ENCODE measurements at places on chromosomes 1 and 21. TPM values are rescaled to one million over a fixed set of nuclear protein-coding genes. Genes with fewer than 3 reads are reported as not detected.

Gene MTR
- 29.9 TPM for total RNA-seq

Gene SLC45A3
- total RNA-seq: 8.8 TPM

Gene RAB25
- not detected for total RNA-seq

Gene PCBP3
- not detected for total RNA-seq

Gene CAPN2
- total RNA-seq: 275 TPM

Gene FH
- 99.5 TPM for total RNA-seq

Gene TMEM222
- 24.7 TPM for total RNA-seq

Gene CFHR3
- total RNA-seq: not detected

Gene RNF207
- 5.2 TPM for total RNA-seq

Gene SPOCD1
- 19.8 TPM for total RNA-seq

Gene KCNK1
- 7.5 TPM for total RNA-seq

Gene RCSD1
- total RNA-seq: 0.15 TPM

Gene GUCA2A
- total RNA-seq: not detected

Gene CLDN17
- total RNA-seq: not detected

Gene LAX1
- total RNA-seq: under 0.01 TPM

Gene UBE2U
- not detected for total RNA-seq

Gene CFAP57
- total RNA-seq: 0.32 TPM

Gene SYTL1
- total RNA-seq: not detected

Gene KLF17
- total RNA-seq: not detected

Gene GJA9
- not detected for total RNA-seq

Gene C21orf58
- total RNA-seq: 6.4 TPM

Gene LAMB3
- total RNA-seq: 3.8 TPM

Gene TESK2
- 1.1 TPM for total RNA-seq

Gene TLCD4
- not detected for total RNA-seq

Gene AK5
- total RNA-seq: 97.3 TPM

Gene GJA8
- total RNA-seq: not detected

Gene ANXA9
- total RNA-seq: not detected

Gene MANEAL
- total RNA-seq: not detected

Gene GBP6
- total RNA-seq: not detected

Gene ARMH1
- 0.46 TPM for total RNA-seq

Gene TNFRSF25
- total RNA-seq: 11.4 TPM

Gene SPATA45
- not detected for total RNA-seq

Gene GSTM2
- total RNA-seq: 4.3 TPM

Gene MAP3K7CL
- total RNA-seq: 3.5 TPM

Gene TFF2
- not detected for total RNA-seq

Gene THEM5
- not detected for total RNA-seq

Gene SPRR1A
- total RNA-seq: not detected
